Stimulated activated CD8-positive, alpha-beta memory T cell treated with anti-CD3 and anti-CD28 coated beads, Interleukin-4, amount 100 ng/mL, for 1 hour (primary cell): ENCODE measurements at places on chromosomes 16 and 17.

DNA sequence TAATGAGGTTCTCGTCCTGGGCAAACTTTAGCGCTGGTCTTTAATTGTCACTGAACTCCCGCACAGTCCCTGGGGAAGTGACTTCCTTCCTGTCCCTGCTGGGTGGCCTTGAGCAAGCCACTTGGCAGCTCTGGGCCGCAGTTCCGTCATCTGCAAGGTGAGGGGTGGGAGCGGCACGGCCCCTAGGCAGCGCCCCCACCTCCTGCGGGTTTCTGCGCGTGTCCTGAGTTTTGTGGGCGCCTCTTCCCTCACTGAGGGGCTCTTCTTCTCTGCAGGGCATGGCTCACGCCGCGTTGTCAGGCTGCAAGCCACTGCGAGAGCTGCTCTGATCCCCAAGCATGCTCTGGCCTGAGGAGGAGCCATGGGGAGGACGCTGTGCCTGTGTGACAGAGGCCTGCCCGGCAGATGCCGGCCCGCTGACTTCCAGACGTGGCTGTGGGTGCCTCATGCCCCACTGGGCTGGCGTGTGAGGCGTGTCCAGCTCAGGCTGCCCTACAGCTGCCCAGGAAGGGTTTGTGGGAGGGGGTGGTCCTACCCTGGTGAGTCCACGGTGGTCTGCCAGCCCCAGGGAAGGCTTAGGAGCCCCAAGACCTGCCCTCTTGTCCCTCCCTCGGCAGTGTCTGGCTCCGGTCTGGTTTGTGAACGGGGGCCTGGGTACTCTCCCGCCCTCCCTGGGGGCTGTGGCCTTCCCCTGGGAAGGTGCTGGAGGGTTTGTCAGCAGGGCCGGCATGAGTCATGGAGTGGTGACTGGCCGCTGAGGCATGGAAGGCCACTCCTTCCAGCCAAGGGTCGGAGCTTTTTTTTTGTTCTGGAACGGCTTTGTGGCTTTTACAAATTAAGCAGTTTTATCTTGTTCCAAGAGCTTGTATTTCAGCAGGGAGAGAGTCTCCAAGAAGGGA lies 182.0 kb downstream of the SEC14L1 start:
- DNase-seq = no peak

DNA sequence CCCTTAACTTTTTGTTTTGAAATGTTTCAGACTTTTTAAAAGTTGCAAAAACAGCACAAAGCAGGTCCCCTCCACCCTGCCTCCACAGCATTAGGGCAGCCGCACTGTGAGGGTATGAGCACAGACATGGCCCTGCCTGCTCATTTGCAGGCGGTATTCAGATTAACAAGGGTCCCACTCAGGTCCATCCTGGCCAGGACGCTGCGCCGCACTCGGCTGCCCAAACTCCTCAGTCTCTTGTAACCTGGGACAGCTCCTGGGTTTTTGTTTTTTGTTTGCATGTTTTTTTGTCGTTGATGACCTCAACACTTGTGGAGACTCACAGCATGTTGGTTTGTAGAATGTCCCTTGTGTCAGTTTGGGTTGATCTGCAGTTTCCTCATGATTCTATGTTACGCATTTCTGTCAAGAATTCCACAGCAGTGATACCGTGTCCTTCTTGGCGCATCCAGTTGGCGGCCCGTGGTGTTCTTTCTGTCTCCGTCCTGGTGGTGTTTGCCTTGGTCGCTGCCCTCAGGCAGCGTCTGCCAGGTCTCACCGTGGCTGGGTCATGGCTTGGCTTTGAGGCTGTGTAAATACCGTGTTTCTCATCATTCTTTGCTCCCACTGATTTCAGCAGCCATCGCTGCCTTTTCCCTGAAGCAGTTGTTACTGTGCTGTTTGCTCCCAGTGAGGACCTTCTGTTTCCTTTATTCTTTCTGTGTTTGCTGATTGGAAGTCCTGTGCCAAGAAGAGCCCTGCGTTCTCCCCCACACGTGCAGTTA lies 18.5 kb downstream of the CRAMP1 start:
- no peak for DNase-seq

- no peak for DNase-seq
Observed at GRCh38 chr16:79597277-79598062, 3.1 kb downstream of the MAF start.

- no peak for DNase-seq
Observed at GRCh38 chr16:86732621-86733295, 154.4 kb downstream of the FOXL1 start.

DNA sequence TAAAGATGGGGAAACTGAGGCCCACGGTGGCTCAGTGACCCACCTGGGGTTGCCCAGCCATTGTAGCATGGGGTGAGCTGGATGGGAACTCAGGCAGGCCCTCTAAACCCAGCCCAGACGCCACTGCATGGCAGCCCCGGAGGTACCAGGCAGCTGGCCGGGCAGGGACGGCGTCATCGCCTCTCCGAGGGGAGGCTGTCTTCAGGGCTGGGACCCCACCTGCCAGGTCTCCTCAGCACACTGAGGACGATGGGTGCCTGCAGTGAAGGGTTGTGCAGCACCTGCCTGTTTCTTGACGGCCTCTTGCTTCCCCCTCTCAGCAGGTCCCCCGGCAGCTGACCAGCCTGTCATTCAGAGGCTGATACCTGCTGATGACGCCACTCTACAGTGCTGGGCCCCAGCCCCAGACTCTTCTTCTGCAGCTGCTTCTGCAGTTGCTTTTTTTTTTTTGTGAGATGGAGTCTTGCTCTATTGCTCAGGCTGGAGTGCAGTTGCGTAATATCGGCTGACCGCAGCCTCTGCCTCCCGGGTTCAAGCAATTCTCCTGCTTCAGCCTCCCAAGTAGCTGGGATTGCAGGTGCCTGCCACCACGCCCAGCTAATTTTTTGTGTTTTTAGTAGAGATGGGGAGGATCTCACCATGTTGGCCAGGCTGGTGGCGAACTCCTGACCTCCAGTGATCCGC lies 24.7 kb downstream of the RNF213 start:
- DNase-seq = no peak

- no peak for DNase-seq
Observed at GRCh38 chr17:9004132-9004960, 17.0 kb upstream of the NTN1 start.

- DNase-seq = no peak
Observed at GRCh38 chr16:64736857-64737256, 385.0 kb downstream of the CDH11 start.

- DNase-seq = no peak
Observed at GRCh38 chr16:90037276-90037675, 18.0 kb upstream of the DBNDD1 start.

GRCh38 chr17:6162892-6163291 lies 92.7 kb downstream of the WSCD1 start:
- DNase-seq = no peak

DNA sequence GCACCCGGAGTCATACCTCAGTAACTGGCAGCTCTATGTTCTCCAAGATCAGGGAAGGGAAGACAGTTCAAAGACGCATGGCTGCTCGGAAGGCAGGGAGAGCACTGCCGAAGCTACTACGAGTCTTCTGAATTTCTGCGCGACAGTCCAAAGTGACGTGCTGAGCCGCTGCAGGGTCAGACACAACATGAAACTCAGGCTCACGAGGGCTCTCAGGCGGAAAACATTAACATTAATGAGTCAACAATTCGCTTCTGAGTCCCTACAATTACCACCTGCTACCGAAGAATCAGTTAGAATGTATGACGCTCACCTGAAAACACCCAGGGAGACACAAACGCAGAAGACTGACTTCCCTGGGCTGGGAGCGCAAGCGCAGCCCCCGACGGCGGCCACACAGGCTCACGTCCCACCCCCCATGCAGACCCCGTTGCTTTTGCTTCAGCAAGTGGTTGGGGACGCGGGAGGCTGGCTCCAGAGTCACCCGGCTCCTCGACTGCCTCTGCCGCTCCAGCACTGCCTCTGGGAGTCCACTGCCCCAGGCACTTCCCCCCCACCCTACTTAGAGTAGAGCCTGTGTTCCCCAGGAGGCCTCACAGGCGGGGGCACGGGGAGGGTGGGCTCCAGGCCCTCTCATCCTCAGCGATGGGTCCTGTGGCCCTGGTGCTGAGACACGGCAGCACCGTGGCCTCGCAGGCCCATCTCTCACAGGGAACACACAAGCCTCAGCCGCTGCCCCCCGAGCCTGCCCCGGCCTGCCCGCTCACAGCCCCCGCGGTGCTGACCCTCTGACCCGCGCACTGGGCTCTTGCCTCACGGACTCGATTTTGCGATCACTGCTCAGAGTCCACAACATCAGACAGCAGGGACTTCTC lies 38.9 kb downstream of the LMF1 start:
- DNase-seq = no peak

DNA sequence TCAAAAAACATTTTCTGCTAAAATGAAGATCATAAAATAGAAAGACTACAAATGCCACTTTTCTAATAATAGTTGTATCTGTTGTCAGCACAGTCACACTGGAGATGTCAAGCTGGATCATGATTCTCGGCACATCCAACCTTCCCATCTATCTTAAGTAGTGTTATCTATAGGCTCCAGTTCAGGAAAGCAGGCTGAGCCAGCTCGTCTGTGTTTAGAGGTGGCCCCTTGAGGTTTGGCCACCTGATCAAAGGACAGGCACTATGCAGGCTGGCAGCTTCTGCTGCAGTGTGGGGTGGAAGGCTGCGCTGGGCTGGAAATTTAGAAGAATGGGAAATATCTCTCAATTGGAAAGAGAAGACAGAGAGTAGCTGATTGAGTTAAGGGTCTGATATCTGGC lies 32.4 kb downstream of the SMYD4 start:
- DNase-seq = no peak

DNA sequence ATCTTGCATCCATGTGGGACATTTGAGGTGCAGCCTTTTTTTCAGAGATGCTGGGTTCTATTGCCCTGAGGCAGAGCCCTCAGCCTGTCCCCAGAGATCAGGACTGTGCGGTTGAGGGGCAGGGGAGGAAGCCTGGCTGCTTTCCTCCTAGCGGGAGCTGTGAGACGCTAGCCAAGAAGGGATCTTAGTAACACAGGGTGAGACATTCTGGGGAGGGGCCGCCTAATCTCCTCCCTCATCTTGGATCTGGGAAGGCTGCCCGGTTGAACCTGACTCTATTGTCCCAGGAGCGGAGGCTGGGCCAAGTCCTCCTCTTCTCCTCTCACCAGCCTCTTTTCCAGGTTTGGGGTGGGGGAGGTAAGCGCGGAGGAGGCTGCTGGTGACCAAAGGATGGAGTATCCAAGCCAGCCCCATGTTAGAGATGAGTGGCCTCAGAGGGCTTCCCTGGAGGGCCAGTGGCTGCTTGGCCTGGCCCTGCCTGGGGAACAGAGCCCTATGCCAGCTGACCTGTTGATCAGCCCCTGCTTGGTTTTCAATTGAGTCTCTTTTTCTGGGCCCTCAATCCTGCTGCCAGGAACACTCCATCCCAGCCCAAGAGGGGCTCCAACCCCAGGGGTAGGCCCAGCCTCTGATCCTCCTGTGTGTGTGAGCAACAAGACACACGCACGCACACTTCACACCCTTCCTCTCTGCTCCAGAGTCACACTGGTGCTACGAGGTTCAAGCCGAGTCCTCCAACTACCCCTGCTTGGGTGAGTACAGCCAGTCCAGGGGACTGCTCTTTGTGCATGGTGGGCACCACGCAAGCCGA lies 5.0 kb downstream of the CA4 start:
- DNase-seq = no peak

DNA sequence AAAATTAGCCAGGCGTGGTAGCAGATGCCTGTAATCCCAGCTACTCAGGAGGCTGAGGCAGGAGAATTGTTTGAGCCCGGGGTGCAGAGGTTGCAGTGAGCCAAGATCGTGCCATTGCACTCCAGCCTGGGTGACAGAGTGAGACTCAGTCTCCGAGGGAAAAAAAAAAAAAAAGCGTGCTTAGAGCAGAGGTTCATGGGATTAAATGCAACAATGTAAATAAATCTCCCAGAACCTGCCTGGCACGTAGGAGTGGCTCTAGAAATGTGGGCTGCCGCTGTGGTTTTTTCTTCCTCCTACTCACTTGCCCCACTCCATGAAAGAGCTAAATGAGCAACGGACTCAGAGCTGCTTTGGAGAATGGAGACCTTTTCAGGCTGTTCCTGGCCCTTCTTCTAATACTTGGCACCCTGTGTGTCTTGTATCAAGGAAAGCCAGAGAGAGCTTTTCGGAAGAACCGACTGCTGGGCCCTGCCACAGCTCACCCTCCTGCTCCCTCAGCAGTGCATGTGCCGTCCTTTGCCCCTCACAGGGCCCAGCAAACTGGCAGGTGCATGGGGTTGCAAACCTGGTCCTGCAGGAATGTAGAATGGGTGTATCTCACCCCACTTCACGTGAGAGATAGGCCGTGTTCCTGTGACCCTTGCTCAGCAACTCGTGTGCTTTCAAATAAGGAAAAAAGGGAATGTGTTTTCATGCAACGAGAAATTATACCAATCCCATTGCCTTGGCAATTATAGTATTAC lies 52.0 kb downstream of the LDHD start:
- no peak for DNase-seq

DNA sequence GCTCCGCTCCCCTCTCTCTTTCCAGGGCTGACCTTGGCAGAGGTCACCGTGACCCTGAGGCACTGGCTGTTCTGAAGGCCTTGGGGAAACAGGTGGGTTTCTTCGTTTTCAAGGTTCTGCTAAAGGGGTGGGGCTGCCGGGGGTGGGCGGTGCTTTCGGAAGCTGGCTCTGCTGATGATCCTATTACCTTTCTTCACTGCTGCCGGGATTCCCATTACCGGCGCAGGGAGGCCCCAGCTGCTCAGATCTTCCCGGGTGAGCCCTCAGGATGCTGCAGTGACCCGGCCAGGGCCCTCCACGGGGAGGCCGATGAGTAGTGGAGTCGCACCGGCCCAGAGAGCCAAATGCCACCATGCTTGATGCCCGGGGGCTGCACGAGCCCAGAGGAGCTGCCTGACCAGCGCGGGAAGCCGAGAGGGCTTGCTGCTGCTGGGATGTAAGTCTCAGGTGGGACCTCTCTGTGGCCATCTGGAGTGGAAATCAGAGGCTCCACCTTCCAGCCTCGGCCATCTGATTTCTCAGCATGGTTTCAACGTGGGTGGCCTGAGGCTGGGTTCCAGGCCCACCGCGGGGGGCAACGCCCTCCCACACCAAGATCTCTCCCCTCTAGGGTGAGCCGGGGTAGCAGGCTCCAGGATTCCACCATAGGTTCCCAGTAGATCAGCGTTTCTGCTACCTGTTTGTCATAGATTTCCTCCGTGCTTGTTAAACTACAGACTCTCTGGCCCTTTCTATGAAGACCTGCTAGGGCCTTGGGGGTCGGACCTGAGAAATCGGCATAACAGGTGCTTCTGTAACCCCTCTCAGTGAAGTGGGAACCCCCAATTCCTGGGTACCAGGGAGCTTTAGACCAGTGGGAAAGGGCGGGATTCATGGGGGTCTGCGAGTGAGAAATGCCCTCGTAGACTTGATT lies 21.6 kb upstream of the ADCY7 start:
- DNase-seq = no peak

GRCh38 chr17:69361156-69361555 lies 34.2 kb upstream of the ABCA5 start:
- no peak for DNase-seq

DNA sequence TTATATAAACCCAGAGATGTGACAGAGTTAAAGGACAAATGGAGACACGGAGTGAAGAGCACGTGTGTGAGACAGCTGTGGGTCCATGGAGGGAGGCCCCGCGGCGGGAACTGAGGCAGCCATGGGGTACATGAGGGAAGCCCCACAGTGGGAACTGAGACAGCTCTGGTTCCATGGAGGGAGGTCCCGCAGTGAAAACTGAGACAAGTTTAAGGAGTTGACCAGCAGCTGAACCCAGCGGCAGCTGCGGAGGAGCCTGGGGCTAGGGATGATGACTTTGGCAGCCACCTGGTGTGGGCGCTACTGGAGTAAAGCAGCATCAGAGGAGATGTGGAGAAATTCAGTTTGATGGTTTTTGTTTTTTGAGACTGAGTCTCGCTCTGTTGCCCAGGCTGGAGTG lies 185.1 kb downstream of the RPTOR start:
- DNase-seq = no peak

GRCh38 chr17:33072421-33073161 lies 80.9 kb downstream of the SPACA3 start:
- no peak for DNase-seq
